ENCODE measurements at places on chromosomes 6 and 20. TPM values are rescaled to one million over a fixed set of nuclear protein-coding genes. Genes with fewer than 3 reads are reported as not detected.
A peak's percentile ranks its signal among the peaks of the same experiment; 100 is the strongest.

GRCh38 chr20:11585752-11586352 is 331.8 kb upstream of the BTBD3 start:
- DNase-seq = peak; percentile 27

DNA sequence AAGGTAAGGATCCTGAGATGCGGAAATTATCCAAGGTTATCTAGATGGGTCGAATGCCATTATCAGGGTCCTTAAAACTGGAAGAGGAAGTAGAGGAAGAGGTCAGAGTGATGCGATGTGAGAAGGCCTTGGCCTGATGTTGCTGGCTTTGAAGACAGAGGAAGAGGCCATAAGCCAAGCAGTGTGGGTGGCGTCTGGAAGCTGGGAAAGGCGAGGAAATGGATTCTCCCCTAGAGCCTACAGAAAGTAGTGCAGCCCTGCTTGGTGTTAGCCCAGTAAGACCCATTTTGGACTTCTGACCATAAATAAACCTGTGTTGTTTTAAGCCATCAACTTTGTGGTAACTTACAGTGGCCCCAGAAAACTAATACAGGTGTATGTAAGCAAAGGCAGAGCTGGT is 2.0 kb downstream of the SRXN1 start:
- DNase-seq = no peak

DNA sequence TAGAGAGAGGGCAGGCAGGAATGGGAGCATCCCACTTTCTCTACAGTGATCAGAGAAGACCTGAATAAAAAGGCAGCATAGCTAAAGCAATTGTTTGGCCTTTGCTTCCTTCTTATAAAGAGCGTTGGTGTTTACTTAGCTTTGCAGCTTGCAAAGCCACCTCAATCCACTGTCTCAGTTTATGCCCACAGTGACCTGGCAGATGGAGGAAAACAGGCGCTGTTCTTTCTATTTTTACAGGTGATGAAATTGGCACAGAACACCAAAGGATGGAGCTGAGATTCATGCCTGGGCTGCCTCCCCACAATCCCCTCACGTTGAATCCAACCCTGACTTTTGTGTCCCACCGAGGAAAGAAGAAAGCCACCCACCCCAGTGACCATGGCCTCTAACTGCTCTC is 130.5 kb downstream of the TTLL2 start:
- DNase-seq = no peak

GRCh38 chr20:55258559-55258958 is 746.8 kb downstream of the CBLN4 start:
- no peak for DNase-seq

GRCh38 chr6:1839361-1839760 is 229.6 kb downstream of the FOXC1 start:
- DNase-seq = no peak

DNA sequence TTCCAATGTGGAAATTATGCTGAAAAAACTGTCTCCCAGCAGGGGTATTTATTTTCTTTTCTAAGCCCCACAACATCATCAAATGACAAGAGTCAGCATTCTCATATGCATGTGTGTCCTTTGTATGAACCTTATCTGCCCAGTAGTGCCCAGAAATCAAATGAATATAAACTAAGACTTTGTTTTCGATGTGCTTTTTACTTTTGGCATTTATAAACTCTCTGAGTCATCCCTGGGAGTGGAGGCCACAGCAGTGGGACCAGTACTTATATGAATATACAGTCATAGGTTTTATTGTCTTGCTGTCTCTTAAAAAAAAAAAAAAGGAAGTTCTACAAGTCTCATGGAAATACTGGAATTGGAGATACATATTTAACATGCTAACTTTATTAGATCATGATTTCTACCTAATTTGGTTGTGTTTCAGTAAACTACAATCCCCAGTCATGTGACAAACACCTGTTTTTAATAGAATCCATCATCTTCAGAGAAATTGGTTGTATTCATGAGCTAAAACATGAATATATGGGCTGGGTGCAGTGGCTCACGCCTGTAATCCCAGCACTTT is 99.2 kb upstream of the TMEM181 start:
- DNase-seq = peak; percentile 73

DNA sequence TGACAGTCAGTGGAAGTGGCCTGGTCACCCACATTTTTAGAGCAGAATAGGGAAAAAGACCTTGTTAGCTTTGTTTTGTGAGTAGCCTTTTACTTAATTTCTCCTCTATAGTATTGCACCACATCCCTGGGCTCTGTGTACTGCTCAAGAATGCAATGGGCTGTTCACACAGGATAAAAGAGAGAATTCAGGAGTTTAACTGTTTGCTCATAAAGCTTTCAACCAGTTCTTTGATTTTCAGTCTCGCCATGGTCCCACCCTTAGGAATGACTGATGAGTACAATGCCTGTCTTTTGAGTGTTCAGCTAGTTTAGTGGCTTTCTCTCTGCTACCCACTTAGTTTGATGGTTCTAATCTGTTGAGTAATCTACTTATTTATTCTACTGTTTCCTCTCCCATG is 129.7 kb downstream of the PLG start:
- no peak for DNase-seq

DNA sequence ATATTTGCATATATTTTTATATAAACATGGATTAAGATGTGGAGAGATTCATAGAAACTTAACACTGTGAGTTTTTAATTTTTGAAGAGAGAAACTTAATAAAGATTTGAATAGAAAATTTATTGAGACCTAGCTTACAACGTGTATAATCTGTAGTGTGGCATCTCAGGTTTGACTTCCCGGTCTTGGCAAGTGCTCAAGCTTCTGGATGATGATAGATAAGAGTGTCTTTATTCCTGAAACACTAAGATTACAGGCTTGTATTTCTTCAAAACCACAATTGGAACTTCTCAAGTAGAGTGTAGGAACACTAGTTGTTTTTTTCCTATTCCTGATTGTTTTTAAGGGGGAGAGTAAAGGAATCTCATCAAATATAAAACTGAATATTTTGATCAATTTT is 64.6 kb upstream of the NOTCH4 start:
- DNase-seq = no peak

DNA sequence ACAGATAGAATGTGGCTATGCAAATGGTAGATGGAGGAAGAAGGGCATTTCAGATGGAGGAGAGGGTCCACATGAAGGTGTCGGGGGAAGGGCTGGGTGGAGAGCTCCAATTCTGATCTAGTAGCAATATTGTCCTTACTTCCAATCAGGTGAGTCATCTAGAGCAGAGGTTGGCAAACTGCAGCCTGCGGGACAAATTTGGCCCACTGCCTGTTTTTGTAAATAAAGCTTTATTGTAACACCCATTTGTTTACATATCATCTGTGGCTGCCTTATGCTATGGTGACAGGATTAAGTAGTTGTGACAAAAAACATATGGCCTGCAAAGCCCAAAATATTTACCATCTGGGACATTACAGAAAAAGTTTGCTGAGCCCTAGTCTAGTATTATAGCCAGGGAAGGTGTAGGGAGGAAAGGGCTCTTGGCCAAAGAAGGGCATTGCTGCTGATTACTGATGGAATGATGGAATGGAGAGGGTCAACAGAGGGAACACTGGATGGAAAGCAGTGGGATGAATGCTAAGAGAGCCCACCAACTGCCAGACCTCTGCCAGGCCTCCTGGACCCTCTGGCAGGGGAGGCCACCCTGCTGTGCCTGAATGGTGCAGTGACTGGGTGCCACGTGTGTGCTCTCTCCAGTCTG is 79.8 kb downstream of the SLC22A23 start:
- no peak for DNase-seq

- DNase-seq = peak; percentile 97
Measured at GRCh38 chr20:2314759-2315439, 19.1 kb downstream of the TGM3 start.

COL11A2 gene
- total RNA-seq = 0.10 TPM

PRPH2 gene
- total RNA-seq = not detected

PPP1R3G gene
- not detected for total RNA-seq

MROH8 gene
- total RNA-seq = 0.72 TPM

RBBP8NL gene
- total RNA-seq = not detected

Data from H4 (cell line).